ENCODE measurements at places on chromosomes 5 and 9. TPM values are rescaled to one million over a fixed set of nuclear protein-coding genes. Genes with fewer than 3 reads are reported as not detected.

The MED7 gene
- 7.1 TPM for polyA plus RNA-seq

The TNFSF15 gene
- polyA plus RNA-seq: 0.04 TPM

The ADAMTS6 gene
- polyA plus RNA-seq: 0.70 TPM

- H3K27me3 ChIP-seq: no peaks in the 10 kb centered on the region
- H3K27ac ChIP-seq: no peak overlapping the region
- H3K4me1 ChIP-seq: no peaks in the 10 kb centered on the region
- no peaks in the 10 kb centered on the region for H3K36me3 ChIP-seq
- DNase-seq: no peak
Measured at GRCh38 chr5:99386406-99387077, 457.7 kb upstream of the CHD1 start.

- DNase-seq: no peak
- H3K27me3 ChIP-seq: no peaks in the 10 kb centered on the region
- H3K27ac ChIP-seq: no peak overlapping the region
- H3K4me1 ChIP-seq: no peaks in the 10 kb centered on the region
- H3K4me3 ChIP-seq: no peak overlapping the region
Measured at GRCh38 chr5:116911074-116911473, 336.5 kb upstream of the SEMA6A start.

DNA sequence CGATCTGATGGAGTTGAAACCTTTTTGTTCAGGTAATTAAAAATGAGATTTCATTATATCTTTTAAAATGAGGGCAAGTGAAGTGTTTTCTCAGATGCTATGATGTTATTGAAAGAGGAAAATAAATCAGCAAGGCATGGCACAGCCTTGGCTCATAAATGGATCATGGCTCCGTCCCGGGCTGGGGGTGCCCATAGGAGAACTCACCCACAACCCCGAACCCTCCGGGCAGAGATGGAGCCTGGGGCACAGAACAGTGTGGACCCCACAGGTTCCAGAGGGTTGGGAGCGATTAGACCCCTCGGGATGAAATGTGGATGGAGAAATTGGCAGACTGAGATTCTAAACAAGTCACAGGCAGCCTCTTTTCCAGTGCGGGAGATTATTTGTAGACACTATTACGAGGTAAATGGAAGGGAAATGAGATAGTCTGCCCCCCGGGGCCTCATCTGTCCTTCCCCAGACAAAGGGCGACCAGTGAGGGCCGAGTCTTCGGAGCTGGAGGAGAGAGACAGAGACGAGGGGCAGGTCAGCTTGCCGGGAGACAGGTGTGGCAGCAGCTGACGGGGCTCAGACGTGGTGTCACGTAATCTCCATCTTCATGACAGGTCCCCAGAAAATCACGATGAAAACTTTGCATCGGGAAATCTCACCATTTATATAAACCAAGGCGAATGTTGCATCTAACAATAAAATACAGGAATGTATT is 33.7 kb downstream of the NDUFS6 start:
- H3K36me3 ChIP-seq: no peaks in the 10 kb centered on the region
- no peak overlapping the region for H3K27ac ChIP-seq
- DNase-seq: no peak
- no peaks in the 10 kb centered on the region for H3K4me1 ChIP-seq
- no peaks in the 10 kb centered on the region for H3K27me3 ChIP-seq

DNA sequence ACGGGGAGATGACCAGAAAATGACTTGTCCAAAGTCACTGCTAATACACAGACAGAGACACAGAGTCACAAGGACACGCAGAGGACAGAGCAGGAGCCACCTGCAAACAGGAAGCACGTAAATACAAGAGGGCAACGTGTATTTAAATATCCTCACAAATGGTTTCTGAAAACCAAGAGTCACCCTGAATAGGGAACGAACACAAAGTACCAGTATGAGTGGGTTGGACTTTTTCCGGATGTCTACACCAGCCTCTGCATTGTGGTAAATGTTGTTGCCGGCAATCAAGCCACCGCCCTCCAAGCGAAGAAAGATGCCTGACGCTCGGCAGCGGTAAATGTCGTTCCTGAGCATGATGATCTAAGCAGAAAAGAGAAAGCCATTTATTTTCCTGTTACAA is 44.5 kb downstream of the FBXO10 start:
- DNase-seq: no peak
- H3K4me1 ChIP-seq: peaks cover 7% of the 10 kb centered on the region
- H3K4me3 ChIP-seq: no peak overlapping the region
- H3K27ac ChIP-seq: no peak overlapping the region
- no peaks in the 10 kb centered on the region for H3K36me3 ChIP-seq

Data from pancreas (tissue), 10 donors.